Aorta (tissue), 5 donors: ENCODE measurements at places on chromosomes 7 and 10. TPM values are rescaled to one million over a fixed set of nuclear protein-coding genes. Genes with fewer than 3 reads are reported as not detected.

Gene ZNF25
- 13.1 TPM for polyA plus RNA-seq

Gene PRKAR2B
- 2.6 TPM for polyA plus RNA-seq

Gene OR2A42
- polyA plus RNA-seq: 0.03 TPM

Gene CASP7
- 35.2 TPM for polyA plus RNA-seq

Gene ZNF425
- 1.9 TPM for polyA plus RNA-seq

Gene NUTM2E
- polyA plus RNA-seq: not detected

Gene CPED1
- 39.5 TPM for polyA plus RNA-seq
